WTC11 (cell line): ENCODE measurements at places on chromosomes 12 and 14. TPM values are rescaled to one million over a fixed set of nuclear protein-coding genes. Genes with fewer than 3 reads are reported as not detected.

Gene LYSET
- 24.7 to 25.6 TPM (median 25.5 TPM) in 3 replicates for total RNA-seq

Gene SLC5A8
- 0.05 to 0.07 TPM in 2 of 3 replicates, not detected in the other for total RNA-seq

DNA sequence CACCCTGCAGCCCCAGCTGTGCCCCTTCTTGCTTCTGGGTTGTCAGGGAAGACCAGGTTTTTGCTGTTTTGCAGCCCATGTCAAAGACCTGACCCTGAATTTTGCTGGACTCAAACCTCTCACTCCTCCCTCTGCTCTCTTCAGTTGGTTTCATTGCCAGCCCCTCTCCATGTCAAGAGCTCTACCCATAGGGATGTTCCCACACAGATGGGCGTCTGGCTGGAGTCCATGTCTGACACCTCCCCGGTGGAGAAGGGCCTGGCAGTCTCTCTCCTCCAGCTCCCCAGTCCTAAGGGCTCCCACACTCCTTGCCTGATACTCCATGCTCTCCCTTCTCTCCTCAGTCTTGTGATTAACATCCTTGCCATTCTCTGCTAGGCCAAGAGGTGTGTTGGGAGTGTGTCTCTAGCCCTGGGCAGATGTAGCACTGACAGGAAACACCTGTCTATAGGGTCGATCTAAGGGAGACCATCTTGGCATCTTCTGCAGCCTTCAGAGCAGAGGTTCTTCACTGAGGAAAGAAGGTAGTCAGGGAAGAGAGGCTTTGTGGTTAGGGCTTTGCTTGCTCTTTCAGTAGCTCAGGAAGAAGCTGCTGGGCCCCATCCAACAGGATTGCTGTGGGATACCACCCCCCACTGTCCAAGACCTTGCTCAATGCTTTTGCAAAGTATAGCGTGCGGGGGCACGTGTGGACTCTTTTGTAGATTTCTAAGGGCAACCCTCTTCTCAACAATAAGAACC lies 4.7 kb downstream of the ASIC1 start:
- H3K4me3 ChIP-seq, result no peak overlapping the region
- H3K27ac ChIP-seq, result no peak overlapping the region
- no peak for DNase-seq
- no peaks in the 10 kb centered on the region for H3K36me3 ChIP-seq

Gene ERP27
- total RNA-seq, result 0.09 to 0.14 TPM in 2 of 3 replicates, not detected in the other

DNA sequence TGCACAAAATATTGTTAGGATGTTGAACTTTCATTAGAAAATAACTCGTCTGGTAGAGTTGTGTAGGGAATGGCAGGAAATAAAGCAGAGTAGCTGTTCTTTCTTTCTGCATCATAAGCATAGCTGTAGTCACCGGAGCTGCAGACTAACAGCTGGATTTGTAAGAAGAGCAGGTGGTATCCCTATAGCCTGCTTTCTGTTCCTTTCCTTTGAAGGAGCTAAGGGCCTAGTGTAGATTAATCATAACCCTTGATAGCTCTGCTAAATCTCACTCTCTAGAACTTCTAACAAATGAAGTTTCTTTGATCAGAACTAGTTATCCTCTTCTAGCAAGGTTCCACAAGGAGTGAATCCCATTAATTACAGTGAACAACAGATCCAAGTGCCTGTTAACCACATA lies 3.5 kb downstream of the LMO3 start:
- H3K36me3 ChIP-seq, result no peaks in the 10 kb centered on the region
- peaks cover 15% of the 10 kb centered on the region for H3K27me3 ChIP-seq
- DNase-seq, result no peak
- H3K27ac ChIP-seq, result no peak overlapping the region
- peaks cover 60% of the 10 kb centered on the region for H3K4me1 ChIP-seq
- no peak overlapping the region for H3K4me3 ChIP-seq

Gene SPPL3
- total RNA-seq, result 32.5 to 35.5 TPM (median 33.8 TPM) in 3 replicates

Gene OTX2
- total RNA-seq, result 30.1 to 34.4 TPM (median 32.5 TPM) in 3 replicates
